Iris pigment epithelial cell (primary cell): ENCODE measurements at places on chromosomes 4 and X.

DNA sequence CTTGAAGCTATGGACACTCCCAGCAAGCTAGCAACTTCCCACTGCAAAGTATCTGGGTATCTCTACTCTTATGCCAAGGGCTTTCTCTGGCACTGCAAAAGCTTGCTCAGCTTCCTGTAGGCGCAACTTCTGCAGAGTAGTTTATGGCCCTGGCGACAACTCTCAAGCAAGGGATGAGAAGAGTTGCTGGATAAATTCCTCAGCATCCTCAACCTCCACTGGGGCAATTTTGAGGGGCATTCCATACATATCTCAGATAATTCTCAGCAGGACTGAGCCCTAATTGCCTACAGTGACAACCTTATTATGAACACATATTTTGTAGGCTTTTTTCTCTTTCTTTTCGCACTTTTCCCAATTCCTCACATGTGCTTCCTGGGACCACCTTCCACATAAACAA lies 31.2 kb upstream of the TAB3 start:
- DNase-seq: no peak

GRCh38 chr4:184369871-184370270 lies 104.5 kb downstream of the IRF2 start:
- DNase-seq: peak; percentile 71

- DNase-seq: no peak
Measured at GRCh38 chr4:108586778-108587177, 33.6 kb upstream of the RPL34 start.

DNA sequence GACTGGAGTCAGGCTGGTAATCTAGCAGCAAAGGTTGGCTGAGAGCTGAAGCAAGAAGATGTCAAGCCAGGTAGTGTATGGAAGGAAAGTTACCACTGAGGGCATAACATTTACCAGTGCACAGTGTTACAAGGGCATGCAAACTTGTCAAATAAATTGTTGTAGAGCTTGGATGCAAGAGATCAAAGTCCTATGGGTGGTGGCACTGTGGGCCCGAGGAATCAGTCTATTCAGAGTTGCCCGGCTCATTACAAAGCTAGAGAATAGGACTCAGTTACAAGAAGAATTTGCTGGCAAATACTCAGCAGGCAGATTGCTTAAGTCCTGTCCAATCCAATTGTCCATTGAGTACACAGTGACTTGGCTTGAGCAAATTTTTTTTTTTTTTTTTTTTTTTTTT lies 2043.8 kb downstream of the ARAP2 start:
- no peak for DNase-seq

GRCh38 chr4:99853999-99854398 lies 37.4 kb downstream of the DAPP1 start:
- DNase-seq: no peak

GRCh38 chrX:31423609-31424189 lies 351.9 kb upstream of the FTHL17 start:
- peak; percentile 60 for DNase-seq

DNA sequence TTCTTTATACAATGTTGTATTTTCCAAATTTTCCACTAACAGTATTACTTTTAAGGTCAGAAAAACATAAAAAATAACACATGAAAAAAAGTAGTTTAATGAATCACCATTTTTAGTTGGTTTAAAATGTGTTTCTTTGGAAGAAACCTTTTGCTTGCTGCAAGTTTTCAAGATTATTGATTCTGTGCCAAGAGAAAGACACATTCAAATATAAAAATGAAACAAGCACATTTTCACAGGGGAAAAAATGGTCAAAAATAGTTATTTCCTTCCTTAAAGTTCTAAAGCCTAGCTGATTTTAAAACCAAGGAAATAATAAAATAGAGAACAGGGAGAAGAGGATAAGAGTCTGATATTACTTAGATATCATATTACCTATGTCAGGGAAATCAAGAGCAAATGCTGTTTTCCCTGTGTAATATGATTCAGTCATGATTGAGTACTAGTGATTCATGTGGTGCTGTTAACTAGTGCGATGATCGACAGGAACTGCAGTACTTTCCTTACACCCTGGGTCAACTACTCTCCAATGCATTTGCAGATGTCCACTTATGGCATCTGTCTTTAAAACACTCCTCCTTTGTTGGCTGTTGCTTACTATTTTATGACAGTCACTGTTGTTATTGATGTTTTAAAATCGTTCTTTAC lies 103.8 kb downstream of the CAMK2D start:
- peak; percentile 77 for DNase-seq

DNA sequence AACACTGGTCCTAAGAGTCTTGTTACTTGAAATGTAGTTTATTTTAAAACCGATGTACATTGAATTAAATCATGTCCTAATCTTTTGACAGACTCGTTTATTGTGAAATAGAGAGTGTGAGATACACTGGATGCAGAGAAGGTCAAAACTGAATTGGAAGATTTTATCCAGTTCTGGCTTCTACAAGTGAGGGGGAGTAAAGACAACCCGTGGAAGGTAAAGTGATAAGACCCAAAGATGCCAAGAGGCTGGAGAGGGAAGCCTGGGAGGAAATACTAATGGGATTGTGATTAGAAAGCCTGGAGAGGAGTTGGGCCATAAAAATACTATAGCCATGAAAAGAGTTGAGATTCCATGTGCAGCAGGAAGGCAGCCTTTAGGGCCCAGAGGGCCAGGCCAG lies 424.5 kb upstream of the NR3C2 start:
- DNase-seq: no peak

GRCh38 chr4:173195109-173195508 lies 26.5 kb downstream of the GALNT7 start:
- DNase-seq: no peak

- no peak for DNase-seq
Measured at GRCh38 chr4:8240211-8241041, 29.1 kb upstream of the HTRA3 start.

DNA sequence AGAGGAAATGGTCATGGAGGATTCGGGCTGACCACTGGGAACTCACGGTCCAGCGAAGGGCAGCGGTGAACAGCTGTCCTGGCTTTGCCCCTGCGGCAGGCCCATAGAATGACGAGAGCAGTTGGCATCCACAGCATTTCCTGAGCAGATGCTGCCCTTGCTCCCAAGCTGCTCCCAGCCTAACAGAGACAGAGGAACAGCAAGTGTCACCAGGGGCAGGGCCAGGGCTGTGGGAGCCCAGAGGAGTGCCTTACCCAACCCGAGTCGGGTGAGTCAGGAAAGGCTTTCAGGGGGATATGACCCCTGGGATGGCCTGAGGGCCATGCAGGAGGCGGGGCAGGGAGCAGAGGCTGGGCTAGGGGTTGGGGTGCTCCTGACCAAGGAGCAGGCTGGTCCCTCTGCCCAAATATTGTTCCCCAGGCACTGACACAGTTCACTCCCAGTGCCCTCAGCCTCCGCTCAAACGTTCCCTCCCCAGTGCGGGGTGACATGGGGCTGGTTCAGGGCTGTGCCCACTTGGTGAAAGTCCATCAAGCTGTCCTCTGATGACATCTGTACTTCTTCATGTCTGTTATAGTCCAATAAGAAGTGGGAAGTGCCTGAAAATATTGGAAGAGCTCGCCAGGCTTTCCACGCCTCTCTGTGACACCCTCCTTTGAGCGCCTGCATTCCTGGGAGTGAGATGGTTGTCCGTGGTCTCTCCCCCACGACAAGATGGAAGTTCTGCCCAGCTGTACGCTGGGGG lies 64.7 kb upstream of the GPR78 start:
- DNase-seq: peak; percentile 53

DNA sequence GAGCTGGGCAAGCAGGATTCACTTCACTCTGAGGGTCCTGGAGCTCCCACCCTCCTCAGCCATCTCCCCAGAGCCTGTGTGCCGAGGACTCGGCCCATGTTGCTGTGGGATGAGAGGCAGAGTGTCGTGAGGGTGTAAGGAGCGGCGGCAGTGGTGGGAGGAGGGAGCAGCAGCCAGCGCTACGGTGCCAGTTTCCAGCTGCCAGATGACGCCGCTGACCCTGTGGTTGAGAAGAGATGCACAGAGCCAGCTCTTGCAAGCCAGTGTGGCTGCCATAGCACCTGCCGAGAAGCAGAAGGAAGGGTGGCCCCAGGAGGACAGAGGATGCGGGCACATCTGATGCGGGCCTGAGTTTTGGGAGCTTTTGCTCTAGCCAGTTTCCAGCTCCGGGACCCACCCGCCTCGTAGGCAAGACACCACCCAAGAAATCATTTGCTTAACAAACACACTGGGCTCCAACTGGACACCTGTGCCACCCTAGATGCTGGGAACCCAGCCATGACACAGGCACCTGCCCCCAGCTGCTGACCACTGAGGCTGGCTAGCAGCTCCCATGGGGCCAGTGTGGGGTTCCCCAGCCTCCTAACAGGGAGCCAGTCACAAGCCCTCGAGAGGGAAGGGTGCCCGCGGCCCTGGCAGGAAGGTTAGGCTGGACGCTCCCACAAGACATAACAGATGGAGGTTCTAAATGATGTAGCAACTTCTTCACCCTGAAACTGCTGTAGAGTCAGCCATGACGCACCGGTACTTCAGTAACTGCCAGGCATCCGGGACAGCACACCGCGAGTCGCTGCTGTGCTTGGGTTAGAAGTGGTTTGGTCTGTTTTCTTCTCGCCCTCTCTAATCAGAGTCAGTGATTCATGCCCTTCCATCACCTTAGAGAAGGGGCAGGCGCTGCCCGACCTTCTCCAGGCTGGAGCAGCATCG lies 8.9 kb downstream of the MSANTD1 start:
- peak; percentile 55 for DNase-seq
